ENCODE measurements at places on chromosomes 3 and 15.

DNA sequence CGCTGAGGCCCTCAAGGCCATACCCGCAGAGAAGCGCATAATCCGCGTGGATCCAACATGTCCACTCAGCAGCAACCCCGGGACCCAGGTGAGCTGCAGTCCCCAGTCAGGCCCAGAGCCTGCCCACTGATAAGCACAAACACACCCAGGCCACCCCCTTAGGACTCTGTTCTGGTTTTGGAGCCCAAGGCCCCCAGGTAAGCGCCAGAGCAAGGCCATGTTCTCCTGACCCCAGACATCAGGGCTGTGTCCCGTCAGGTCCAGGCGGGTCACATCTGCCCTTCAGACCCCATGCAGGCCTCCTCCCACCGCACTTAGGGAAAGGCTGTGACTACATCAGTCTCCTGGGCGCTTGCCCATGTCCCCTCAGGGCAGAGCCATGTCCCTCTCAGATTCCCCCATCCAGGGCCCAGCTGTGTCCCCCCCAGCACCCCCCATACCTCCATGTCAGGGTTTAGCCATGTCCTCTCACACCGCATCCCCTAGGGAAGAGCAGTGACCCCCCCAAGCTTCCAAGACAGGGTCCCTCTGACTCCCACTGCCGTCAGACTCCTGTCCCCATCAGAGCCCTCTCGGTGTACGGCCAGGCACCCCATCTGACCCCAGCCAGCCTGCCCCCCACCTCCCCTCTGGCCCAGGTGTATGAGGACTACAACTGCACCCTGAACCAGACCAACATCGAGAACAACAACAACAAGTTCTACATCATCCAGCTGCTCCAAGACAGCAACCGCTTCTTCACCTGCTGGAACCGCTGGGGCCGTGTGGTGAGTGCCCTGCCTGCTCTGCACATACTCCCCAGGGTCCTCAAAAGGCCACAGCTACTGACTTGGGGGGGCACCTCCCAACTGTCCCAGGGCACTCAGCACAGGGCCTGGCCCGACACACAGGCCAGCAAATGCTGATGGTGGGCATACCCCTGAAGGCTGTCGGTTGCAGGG lies 1.6 kb downstream of the PARP3 start:
- no peak for DNase-seq

DNA sequence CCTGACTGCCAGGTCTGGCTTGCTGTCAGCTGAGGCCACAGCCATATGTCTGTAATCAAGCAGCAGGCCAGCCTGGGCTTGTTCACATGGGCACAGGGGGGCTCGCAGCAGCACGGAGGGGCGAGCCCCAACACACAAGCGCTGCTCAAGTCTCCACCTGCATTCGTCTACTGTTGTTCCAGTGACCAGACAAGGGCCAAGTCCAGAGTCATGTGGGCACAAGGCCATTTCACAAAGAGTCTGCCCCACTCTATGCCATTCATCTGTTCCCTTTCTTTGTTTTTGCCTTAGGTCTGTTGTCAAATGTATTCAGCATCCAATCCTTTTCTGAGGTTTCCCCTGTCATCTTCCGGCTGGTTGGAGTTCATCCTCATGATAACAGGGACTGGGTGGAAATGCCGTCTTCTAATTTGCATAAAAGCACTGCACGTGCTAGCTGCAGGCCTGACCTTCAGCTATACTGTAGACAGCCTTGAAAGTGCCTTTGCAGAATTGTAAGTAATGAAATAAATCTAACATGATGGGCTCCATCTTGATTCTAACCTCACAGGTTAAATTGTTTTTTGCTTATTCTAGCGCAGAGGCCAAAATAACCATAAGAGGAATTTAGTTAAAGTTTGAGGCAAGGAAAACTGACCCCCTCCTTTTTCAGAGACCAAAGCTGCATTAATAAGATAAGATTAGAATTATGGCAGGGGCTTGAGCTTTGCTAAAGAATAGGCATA lies 28.6 kb upstream of the KBTBD12 start:
- no peak for DNase-seq

DNA sequence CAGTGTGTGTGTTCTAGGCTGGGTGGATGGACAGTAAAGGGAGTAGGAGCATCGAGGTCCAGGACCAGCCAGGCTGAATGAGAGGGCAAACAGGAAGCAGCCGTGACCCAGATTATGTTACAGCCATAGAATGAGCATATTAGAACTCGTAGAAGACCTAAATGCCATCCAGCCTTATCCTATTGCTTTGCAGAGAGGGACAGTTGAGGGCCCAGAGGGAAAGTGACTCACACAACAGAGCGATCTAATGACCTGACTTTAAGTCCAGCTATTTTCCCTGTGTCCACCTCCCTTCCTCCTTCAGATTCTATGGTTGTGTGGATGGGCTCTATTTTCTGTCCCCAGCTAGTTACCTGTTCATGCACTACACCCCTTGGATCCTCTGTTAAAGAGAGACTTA lies 634.1 kb upstream of the TBL1XR1 start:
- no peak for DNase-seq

GRCh38 chr15:34609102-34610057 lies 25.9 kb upstream of the GOLGA8B start:
- DNase-seq: no peak

DNA sequence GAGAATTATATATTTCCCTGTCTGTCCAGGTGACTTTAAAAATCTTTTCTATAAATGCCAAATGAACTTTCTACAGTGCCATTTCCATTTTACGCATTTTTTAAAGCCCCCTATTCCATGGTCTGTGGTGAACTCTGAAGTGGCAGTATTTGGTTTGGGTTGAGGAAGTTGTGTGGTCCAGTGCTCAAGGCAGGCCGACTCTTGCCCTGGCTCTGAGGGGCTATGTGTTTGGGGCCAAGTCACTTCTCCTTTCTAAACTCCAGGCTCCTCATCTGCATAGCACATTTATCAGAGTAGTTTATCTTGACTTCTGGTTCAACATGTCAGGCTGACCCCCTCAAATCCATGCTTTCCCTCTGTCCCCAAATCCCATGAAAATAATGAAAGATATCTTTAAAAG lies 14.1 kb downstream of the TTC21A start:
- DNase-seq: no peak

GRCh38 chr15:90863987-90864386 lies 4.4 kb upstream of the FURIN start:
- DNase-seq: no peak
